ENCODE measurements at places on chromosomes 16 and 17. TPM values are rescaled to one million over a fixed set of nuclear protein-coding genes. Genes with fewer than 3 reads are reported as not detected.

- no peak for DNase-seq
Measured at GRCh38 chr17:48095611-48096010, 5.7 kb downstream of the CBX1 start.

- DNase-seq, result no peak
Measured at GRCh38 chr17:10251212-10251948, 53.0 kb upstream of the GAS7 start.

The KRTAP1-3 gene
- not detected for total RNA-seq

DNA sequence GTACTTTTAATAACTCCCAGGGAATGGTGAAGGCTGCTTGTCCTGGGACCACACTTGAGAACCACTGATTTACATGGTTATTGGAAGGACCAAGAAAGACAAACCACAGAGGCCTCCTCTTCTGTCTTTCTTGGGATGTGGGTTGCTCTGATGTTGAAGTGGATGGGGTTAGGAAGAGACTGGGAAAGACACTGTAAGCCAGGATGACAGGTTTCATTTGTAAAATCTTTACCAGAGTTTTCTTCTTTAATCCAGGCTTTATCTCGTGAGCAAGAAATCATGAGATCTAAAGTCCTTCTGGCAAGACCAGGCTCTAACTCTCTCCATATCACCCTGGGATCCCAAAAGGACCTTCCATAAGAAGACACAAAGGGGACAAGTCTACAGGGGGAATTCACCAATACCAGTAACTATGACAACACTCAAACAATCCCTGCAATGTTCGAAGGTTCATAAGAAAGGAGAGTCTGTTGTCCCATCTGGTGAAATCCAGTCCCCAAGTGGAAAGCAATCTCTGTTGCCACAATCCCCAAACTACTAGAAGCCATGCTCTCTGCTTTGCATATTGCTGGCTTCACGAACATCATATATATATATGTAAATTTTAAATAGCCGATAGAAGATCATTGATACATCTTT is 44.8 kb upstream of the CDRT4 start:
- no peak for DNase-seq

GRCh38 chr16:88120812-88121211 is 169.6 kb downstream of the BANP start:
- DNase-seq, result no peak

- DNase-seq, result no peak
Measured at GRCh38 chr17:71828182-71828596, 292.6 kb upstream of the SOX9 start.

The MYH2 gene
- total RNA-seq, result not detected

DNA sequence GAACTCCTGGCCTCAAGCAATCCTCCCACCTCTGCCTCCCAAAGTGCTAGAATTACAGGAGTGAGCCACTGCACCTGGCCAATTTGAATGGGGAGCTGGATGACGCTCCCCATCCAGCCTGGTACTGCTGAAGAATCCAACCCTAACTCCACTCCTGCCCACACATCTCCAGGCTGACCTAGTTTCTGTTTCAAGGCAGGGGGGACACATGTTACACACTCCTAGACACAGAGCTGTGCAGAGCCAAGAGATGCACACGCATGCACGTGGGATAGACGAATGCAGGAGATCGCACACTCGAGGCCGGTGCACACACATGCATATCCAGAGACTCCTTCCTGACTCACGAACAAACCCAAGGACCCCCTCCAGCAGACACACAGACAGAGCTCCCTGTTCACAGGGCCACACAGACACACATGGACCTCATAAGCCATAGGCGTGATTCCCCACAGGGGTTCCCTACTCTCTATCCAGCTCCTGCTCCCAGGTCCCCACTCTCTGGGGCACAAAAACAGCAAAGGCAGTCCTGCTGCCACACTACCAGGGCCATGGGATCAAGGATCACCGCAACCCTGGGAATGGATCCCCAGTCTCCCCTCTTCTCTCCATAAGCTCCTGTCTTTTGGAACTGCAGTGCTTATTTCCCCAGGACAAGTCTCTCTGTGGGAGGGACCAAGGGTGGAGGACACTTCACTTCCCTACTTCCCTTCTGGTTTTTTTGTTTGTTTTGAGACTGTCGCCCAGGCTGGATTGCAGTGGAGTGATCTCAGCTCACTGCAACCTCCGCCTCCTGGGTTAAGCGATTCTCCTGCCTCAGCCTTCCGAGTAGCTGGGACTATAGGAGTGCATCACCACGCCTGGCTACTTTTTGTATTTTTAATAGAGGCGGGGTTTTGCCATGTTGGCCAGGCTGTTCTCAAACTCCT is 14.4 kb downstream of the EPOP start:
- no peak for DNase-seq

The TBC1D3 gene
- total RNA-seq, result not detected

The SNAI3 gene
- total RNA-seq, result 1.1 TPM

- DNase-seq, result no peak
Measured at GRCh38 chr16:1357906-1358566, 6.3 kb downstream of the GNPTG start.

DNA sequence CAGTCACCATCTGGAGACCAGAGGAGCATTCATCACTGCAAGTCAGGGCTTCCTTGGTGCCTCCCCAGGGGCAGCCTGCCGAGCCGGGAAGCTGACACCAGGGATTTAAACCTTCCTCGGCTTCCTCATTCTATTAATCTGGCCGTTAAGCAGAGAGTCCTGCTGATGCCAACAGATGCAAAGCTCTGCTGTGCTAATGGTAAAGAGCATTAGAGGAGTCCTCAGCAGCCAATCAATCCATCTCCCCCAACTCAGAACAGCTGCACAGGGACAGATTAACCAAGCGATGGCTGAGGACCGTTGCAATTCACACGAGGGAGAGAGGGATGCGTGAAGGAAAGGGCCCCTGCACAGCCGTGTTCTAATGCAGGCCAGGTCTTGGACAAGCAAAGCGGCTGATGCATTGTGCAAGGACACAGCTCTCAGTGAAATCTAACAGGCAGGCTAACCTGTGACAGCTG is 116.6 kb downstream of the XYLT1 start:
- DNase-seq, result no peak

GRCh38 chr16:22743401-22743800 is 70.6 kb upstream of the HS3ST2 start:
- no peak for DNase-seq

DNA sequence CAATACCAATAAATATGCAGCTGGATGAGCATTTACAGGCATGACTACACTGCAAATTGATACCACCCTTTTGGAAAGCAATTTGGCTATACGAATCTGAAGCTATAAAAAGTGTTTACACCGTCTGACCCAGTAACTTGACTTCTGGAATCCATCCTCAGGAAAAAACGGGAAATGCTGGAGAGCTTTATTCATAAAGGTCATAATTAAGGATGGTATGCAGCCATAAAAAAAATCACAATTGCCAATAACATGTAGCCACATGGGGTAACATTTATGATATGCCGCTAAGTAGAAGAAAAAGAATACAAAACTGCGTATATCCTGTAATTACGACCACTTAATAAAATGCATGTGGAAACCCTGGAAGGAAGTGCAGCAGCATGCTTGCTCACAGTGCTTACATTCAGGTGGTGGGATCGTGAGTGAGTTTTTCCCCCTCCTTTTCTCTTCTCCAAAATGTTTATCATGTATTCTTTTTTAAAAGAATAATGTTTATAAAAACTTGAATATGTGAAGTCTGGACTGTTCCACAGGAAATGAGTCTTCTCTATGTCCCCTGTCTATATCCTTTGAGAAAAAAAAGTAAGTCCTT is 34.2 kb downstream of the COPRS start:
- no peak for DNase-seq

The SLC16A6 gene
- total RNA-seq, result 0.38 TPM

The CX3CL1 gene
- total RNA-seq, result 22.0 TPM

The IRF8 gene
- total RNA-seq, result 2.2 TPM

Data from kidney epithelial cell (primary cell).